CD4-positive, alpha-beta T cell treated with Interleukin-12 subunit alpha and Interleukin-12 subunit beta, for 1 hour (primary cell): ENCODE measurements at places on chromosomes 2 and 18.

DNA sequence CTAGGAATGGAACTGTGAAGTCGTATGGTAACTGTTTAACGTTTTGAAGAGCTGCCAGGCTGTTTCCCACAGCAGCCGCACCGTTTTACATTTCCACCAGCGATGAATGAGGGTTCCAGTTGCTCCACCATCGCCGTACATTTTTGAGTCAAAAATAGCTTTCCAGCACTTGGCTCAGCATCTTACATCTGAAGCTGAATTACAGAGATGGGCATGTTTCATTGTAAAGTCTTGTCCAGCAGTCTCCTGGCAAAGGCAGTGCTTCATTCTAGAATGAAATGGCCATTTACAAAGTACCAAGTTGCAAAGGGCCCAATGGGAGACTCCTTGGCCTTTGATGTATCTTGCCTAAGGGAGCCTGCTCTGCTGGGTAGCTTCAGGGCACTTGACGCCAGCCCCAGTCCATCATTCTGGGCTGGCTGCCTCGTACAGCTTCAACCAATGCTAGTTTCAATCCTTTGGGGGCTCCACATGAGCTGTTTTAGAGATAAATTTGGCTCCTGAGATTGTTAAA, 45.1 kb downstream of the ATIC start:
- DNase-seq, result no peak

DNA sequence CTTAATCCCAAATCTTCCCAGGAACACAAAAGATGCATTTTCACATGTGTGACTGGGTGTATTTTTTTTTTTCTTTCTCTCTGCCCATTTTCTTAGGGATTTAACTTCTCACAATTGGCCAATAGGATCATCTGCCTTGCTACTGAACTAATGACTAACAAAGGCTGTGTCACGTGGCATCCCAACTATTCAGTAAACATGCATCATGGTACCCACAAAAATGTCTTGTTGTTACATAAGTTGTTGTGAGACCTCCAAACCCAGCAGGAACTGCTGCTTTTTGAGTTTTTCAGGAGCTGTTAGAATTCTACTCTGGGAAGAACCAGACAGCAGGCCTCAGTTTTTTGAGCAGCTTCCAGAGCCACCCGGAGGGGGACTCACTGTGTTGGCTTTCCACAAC, 31.9 kb downstream of the GAD1 start:
- no peak for DNase-seq

DNA sequence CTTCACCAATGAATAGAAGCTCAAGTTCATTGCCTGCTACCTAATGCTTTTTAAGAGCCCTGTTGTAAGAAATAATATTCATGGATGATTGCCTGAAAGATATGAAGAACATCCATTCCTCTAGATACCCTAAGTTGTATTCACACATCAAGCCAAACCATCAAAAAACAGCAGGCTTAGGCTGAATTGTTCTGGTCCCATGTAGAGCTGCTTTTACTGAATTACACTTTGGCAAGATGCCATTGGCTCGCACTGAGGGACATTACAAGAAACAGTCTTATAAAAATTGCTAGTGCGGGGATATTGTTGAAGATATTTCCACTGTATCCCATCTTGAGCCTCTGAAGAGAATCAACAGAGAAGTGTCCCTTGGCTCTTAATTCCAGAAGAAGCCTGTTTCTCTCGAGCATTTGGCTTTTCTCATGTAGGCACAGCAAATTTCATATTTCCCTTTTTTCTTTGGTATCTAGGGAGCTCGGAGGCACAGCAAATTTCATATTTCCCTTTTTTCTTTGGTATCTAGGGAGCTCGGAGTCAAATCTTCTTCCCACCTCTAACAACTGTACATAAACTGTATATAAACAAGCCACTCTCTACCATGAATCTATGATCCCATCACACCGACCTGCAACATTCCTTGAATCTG, 107.5 kb downstream of the COLEC12 start:
- DNase-seq, result no peak

DNA sequence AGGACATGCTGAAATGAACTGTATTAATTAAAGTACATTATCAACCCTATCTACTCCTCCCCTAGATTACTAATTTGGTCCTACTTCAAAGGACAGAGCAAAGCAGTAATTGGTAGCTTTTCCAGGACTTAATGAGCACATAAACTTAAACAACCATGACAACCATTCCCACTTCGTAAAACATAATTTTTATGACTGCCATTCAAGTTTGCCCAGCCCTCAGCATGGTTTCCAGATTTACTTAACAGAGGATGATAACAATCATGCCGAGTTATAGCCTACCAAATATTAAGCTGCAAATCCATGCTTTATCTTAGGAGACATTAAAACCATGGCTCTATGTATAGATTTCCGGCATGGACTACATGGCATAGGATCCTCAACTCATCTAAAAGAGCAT, 401.1 kb upstream of the CHAC2 start:
- DNase-seq, result no peak

- no peak for DNase-seq
These were observed 453.1 kb downstream of the CMPK2 start for GRCh38 chr2:6412533-6413091.

- DNase-seq, result no peak
These were observed 94.3 kb downstream of the ASAP2 start for GRCh38 chr2:9300829-9301453.

DNA sequence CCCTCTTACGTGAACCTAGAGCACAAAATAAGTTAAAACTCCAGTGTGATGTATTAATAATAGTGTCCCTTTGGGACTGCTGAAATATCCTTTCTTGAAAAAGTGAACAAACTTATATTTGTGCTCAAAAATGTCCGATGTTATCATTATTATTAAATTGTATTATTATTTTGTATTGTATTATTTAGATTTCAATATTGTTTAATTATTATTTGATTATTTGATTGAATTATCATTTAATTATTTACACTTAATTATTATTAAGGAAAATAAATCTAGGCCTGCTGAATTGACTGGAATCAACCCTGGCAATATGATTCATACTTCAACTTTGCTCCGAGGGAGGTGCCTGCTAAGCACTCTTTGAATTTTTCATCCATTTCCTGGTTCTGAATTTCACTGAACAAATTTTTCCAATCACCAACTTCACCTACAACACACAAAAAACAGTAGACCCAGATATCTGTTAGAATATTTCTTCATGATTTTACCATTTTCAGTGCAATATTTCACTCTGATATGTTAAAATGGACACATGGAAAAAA, 10.9 kb upstream of the EIF2AK2 start:
- no peak for DNase-seq

- no peak for DNase-seq
These were observed 13.4 kb downstream of the BCL11A start for GRCh38 chr2:60540074-60540473.

DNA sequence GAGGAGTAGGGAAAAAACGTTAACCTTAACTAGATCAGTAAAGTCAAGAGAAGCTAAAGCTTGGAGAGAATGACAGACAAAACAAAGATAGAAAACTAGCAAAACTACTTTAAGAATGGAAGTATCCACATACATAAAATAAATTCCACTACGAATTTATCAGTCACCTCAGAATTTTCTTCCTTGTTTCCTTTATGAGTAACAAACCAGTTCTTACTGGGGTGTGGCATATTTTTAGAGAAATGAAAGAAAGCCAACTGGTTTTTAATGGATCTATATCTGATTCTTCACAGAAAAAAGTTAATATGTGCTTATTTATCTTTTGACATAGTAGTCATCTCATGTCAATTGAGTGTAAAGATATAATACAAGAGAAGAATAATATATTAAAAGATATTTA, 2033.7 kb upstream of the CELF4 start:
- DNase-seq, result no peak

DNA sequence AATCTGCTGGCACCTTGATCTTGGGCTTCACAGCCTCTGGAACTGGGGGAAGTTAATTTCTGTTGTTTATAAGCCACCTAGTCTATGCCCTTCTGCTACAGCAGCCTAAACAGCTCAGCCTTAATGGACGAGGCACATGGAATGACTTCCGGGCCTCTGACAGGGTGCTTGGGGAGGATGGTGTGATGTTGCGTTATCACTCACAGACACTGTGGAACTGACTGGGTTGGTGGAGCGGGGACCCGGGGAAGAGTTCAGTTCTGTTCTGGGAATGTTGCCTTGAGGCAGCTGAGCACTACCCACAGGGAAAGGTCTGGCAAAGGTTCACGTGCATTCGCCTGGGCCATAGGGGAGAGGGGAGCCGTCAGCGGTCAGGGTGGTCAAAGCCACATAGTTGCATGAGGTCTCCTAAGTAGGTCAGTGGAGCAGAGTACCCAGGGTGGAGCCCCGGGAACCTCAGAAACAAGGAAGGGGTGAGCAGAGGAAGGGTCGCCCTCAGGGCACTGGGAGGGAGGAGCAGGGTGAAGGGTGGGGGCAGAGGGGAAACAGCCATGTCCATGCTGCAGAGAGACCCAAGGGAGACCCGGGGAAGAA, 36.2 kb downstream of the LRRFIP1 start:
- no peak for DNase-seq

GRCh38 chr2:219417374-219417773, 803 bp upstream of the DES start:
- DNase-seq, result no peak

DNA sequence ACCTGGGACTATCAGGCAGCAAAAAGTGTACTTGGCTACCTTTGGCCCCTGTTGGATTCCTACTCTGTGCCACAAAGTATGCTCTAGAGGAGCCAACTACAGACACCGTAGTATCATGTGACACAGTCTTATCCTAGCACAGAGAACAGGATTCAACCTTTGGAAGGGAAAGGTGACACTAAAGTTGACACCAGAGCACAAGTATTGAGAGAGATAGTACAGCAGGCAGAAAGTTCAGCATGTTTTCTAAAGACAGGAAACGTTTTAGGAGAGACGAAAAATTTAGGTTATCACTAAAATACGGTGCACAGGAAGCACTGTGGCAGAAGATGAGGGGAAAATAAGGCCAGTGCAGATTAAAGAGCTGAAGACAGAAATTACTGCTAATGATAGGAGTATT, 18.6 kb downstream of the SMAD2 start:
- peak; percentile 5 for DNase-seq

DNA sequence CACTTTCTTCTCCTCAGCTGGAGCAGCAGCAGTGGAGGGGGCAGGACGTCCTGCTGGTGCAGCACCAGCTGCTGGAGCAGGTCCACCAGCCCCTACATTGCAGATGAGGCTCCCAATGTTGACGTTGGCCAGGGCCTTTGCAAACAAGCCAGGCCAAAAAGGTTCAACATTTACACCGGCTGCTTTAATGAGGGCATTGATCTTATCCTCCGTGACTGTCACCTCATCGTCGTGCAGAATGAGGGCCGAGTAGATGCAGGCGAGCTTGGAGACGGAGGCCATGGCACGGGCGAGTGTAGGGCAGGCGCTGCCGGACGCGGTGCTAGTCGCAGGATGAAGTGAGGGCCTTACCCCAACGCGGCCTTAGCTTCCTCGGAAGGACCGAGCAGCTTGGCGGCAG, 12.5 kb downstream of the HOXD1 start:
- DNase-seq, result no peak

- DNase-seq, result no peak
These were observed 80.1 kb upstream of the MAP3K20 start for GRCh38 chr2:172995323-172996244.

DNA sequence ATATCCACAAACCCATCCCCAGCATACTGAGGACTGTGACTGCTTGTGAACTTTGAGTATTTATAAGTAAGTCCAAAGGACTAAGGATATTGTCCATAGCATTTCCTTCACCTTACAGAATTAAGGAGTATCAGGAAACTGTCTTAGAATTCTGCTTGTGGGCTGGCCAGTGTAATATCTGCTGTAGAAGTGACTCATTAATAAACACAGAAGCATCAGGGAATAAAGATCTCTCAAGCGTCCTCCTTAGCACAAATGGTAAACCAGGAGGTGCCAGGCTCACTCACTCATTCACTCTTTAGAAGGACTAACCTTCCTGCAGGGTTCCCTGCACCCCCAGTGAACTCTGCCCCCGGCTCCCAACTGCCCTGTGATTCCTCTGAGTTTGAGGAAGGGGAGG, 31.0 kb downstream of the CCDC68 start:
- DNase-seq, result no peak

- no peak for DNase-seq
These were observed 101.1 kb downstream of the CTIF start for GRCh38 chr18:48639772-48640432.

- DNase-seq, result no peak
These were observed 315.2 kb upstream of the ZEB2 start for GRCh38 chr2:144834998-144835633.

GRCh38 chr2:206863716-206864115, 75.6 kb upstream of the CPO start:
- no peak for DNase-seq

- DNase-seq, result no peak
These were observed 73.8 kb downstream of the ZNF385B start for GRCh38 chr2:179787601-179788000.

GRCh38 chr18:36629138-36629530, 199.7 kb downstream of the TPGS2 start:
- DNase-seq, result no peak

- DNase-seq, result no peak
These were observed 251.6 kb upstream of the APCDD1 start for GRCh38 chr18:10202845-10203321.

DNA sequence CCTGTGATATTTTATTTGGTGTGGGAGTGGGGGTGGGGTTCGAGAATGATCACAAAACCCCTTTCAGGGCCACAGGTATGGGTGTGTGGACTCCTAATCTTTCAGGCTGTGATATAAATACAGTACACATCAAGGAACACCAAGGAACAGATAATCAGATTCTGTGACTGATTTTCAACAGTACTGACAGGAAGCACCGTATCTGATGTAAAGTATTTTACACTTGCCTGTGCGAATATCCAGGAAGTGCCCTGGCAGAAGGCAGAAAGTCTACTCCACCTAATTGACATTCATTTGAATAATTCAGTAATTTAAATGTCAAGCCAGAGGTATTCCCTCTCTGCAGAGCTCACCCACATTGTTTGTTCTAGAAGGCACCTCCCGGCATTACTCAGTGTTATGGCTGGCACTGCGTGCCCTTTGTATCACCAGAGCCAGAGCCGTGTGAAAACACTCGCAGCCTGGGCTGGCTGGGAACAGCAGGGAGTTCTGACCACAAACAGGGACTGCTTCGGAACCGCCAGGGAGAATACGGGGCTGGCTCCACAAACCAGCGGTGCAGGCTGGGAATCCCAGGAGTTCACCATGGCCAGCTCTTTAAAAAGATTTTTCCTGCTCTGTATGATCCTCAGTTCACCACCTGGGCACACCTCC, 91.8 kb downstream of the ACVR1 start:
- peak; percentile 1 for DNase-seq

DNA sequence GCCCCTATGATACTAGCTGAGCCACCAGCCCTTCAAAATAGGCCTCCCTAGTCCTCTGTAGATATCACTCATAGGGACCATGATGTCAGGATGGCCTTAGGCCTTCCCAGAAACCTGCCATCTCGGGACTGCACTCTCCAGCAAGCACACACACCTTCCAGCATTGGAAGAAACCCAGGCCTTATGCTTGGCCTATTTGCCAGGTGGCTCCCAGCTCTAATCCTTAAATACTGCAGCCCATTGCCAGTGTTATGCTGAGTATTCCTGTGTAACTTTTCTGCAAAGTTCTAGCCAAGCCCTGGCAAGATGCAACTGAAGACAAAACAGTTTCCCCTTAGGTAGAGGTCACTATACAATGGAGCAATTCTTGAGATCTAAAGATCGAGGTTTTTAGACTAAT, 316.5 kb downstream of the SETBP1 start:
- no peak for DNase-seq

GRCh38 chr2:45804987-45805755, 153.7 kb downstream of the PRKCE start:
- DNase-seq, result no peak

- no peak for DNase-seq
These were observed 68.4 kb downstream of the EML6 start for GRCh38 chr2:54791831-54792230.
